ENCODE measurements at places on chromosomes 1 and 21. TPM values are rescaled to one million over a fixed set of nuclear protein-coding genes. Genes with fewer than 3 reads are reported as not detected.

GRCh38 chr1:170376801-170377385 lies 155.1 kb upstream of the GORAB start:
- DNase-seq, result no peak

DNA sequence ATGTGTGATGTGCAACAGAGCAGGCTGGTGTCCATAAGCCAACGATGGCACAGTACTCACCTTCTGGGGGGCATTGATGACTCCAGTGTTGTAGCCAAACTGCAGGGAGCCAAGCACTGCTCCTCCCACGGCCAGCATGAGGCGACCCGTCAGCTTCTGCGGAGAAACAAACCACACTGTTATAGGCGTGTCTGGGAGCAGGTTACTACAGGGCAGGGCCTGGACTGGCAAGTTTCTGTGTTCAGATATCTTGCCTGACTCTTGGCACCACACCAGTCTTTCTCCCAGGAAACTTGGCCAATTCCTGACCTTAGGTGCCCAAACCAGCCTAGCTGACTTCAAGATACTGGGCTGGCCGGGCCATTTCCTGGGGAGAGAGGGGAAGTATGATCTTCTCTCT lies 15.5 kb downstream of the SLC2A1 start:
- no peak for DNase-seq

- no peak for DNase-seq
Measured at GRCh38 chr1:6976044-6976375, 190.8 kb downstream of the CAMTA1 start.

Gene CASQ2
- 1,156 TPM for total RNA-seq
